Mesothelial cell of epicardium (in vitro differentiated cells): ENCODE measurements at places on chromosomes 7 and 10.

DNA sequence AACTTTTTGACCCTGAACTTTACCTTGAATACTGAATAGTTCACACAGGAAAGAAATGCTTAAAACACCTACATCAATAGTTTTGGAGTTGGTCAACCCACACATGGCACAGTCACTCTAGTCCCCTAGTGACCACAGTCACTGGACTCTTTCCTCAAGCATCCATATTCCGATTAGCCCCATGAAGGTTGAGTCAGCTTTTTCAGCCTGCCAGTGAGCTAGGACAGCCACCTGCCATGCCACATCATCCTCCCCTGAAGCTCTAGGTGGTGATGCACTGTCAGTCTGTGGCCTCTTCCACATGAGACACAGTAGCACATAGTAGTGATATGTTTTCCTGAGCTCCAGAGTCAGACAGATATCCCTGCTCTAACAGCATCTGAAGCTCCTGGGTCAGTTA lies 537.2 kb downstream of the XPNPEP1 start:
- DNase-seq: no peak

- DNase-seq: no peak
Measured at GRCh38 chr10:103470761-103471653, 8.0 kb downstream of the CALHM3 start.

DNA sequence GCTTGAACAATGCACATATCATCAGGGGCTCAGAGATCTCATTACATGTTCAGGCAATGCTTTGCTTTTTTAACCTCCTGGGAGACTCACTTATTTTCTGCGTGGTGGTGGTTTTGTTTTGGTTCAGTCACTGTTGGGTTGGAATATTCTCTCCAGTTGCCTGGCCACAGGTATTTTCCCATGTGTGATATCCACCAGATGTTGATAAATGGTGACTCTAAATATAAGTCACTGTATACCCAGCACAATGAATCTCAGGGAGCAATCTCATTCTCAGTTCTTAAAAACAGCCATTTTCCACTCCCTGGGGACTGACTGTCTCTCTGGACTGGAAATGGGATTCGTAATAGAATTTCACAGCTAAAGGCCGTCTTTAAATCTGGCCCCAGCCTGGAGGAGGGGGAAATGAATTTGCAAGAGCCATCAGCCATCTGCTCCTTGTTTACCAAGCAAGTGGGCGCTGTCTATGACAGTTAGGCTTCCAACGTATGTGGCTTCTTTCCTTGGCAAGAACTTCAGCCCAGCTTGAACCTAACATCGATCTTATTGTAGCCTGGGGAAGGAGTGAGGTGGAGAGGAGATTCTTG lies 1106.2 kb downstream of the NRG3 start:
- no peak for DNase-seq

GRCh38 chr10:78046711-78047269 lies 13.1 kb downstream of the RPS24 start:
- no peak for DNase-seq

- peak; percentile 37 for DNase-seq
Measured at GRCh38 chr10:11823122-11823988, at the start of gene PROSER2. TSS of gene PROSER2 (plus strand) at chr10:11823356. CDS start at chr10:11852078, 28,722 bp downstream.

- no peak for DNase-seq
Measured at GRCh38 chr10:118818621-118819221, 64.0 kb upstream of the CACUL1 start.

DNA sequence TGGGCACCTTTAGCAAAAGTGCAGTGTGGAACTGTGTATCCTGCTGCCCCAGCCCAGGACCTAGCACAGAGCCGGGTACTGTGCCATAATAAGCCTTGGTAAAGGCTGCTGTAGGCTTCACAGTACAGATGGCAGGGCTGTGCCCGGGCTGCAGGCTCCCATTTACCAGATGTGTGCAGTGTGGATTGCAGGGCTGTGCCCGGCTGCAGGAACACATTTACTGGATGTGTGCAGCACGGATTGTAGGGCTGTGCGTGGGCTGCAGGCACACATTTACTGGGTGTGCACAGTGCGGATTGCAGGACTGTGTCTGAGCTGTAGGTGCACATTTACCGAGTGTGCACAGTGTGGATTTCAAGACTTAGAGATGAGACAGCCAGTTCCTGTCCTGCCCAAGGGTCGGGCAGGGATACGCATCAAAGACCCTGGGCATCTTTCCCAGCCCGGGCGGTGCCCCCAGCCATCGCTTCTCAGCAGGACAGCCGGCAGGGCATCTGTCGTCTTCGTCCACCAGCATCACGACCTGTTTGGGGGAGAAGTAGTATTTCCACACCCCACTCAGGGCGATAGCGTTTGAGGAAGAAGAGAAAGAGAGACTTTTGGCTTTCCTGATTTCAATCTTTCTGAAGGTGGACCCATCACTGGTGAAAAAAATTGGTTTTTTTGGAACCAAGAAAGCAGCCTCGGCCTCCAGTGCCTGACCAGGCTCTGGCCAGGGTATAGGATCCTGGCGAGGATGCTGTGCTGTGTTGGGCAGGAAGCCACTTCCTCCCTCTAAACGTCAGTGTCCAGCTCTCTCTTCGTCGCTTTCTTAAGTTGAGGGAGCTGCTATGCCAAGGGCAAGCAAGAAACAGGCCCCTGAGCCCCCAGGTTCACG lies 180.8 kb downstream of the CUX1 start:
- DNase-seq: no peak
